ENCODE measurements at places on chromosomes 3 and 15.

- no peak for DNase-seq
Observed at GRCh38 chr3:8325306-8325705, 176.3 kb upstream of the LMCD1 start.

- DNase-seq = no peak
Observed at GRCh38 chr3:130760922-130761321, 14.3 kb upstream of the PIK3R4 start.

GRCh38 chr3:195103623-195104022, 167.3 kb downstream of the XXYLT1 start:
- no peak for DNase-seq

- no peak for DNase-seq
Observed at GRCh38 chr3:133408961-133409360, 9.1 kb downstream of the BFSP2 start.

DNA sequence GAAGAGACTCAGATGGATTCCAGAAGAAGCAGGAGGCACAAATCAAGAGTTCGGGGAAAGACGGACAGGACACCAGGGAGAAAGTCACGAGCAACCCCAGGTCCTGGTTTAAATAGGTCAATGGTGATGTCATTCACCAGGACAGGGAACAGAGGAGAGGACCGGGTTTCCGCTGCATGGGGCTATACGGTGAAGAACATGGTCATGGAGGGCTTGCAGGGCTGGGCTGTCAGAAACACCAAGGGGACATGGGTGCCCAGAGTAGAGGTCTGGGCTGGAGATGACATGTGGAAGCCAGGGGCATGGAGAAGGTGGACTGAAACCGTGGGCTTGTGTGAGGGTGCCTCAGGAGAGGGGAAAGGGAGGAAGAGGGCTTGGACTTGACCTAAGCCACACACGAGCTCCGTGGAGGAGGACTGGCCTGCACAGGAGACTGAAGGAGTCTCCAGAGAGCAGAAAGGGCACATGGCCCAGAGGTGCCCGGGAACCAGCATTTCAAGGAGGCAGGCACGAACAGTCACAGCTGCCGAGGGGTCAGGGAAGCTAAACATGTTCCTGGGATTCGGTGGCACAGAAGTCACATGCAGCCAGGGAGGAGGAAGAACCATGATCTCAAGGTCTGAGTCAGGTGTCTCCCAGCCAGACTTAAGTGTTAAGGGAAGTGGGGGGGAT, 54.2 kb upstream of the RPL32 start:
- no peak for DNase-seq

- no peak for DNase-seq
Observed at GRCh38 chr15:73555080-73555479, 78.1 kb downstream of the NPTN start.

DNA sequence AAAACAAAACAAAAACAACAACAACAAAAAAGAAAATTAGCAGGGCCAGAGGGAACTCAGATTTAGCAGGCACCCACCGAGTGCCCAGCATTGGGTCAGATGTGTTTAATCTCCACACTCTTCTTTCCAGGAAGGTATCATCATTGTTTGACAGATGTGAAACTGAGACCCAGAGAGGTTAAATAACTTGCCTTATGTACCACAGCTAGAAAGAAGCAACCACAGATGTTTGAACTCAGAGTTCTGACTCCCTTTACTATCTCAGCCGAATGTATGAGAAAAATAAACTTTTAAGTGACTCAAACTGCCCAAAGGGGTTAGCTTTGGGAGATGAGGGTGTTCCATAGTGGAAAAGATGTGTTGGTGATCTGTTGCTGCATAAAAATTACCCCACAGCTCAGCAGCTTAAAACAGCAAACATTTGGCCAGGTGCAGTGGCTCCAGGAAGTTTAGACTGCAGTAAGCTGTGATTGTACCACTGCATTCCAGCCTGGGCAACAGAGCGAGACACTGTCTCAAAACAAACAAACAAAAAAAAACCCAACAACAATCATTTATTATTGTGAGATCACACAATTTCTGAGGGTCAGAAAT, 4.5 kb upstream of the RPP25 start:
- DNase-seq = no peak

DNA sequence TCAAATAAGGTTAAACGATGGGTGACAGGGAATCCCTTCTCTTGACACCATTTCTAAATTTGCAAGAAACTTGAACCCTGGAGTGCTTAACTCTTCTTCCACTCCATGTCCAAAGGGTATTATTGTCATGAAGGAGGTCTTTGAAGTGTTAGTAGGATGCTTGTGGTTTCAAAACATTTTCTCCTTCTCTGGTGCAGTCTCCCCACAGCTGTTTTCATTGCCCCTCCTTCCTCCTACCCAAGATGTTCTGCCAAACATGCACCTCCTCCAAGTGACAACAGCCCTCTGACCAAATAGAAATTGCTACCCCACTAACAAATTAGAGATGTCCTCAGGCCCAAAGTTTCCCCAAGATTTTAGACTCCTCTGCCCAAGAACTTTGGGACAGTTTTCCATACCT, 151.4 kb downstream of the POLR2M start:
- no peak for DNase-seq

GRCh38 chr3:37321377-37321781, 147.0 kb upstream of the LRRFIP2 start:
- DNase-seq = no peak

GRCh38 chr3:104974316-104974715, 392.4 kb upstream of the ALCAM start:
- DNase-seq = no peak

GRCh38 chr3:25291481-25291905, 136.6 kb upstream of the RARB start:
- DNase-seq = no peak

- no peak for DNase-seq
Observed at GRCh38 chr3:155335724-155336354, 42.4 kb upstream of the STRIT1 start.

GRCh38 chr3:43289841-43290470, 3.6 kb downstream of the SNRK start:
- no peak for DNase-seq

- no peak for DNase-seq
Observed at GRCh38 chr3:136070953-136071949, 105.7 kb downstream of the PPP2R3A start.

- DNase-seq = no peak
Observed at GRCh38 chr3:38264353-38264771, 1.2 kb upstream of the SLC22A13 start.

- DNase-seq = peak; percentile 22
Observed at GRCh38 chr3:14548321-14548729, 8.2 kb upstream of the GRIP2 start.

- DNase-seq = no peak
Observed at GRCh38 chr3:69864766-69865165, 125.5 kb downstream of the MITF start.

DNA sequence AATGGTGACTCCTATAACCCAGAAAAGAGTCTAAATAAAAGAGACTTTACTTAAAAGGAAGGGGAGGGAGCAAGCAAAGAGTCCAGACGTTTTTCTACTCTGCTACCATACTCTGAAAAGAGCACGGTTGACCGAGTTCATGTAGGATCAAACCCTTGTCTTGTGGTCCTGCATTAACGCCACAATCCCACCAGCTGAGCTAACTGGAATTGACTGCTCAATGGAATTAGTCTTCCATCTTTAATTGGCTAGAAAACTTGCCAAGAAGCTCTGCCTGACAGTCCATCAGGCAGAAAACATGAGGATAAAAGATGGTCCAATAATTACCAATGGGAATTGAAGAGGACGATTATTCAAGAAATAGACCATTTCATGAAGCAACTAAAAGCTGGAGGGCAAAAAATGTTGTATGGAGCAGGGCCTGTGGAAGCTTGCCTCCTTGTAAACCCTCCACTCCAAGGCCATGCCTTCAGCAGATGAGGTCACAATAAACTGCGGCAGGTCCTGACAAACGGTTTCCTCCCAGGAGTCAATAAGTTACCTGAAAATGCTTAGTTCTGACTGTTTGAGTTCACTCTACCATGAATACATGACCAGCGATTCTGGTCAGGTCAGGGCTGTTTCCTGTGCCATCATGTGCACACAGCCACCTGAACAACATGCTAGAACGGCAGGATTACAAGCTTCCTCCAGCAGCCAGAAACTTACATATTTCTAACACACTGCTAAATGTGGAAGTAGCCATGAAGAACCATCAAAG, 35.6 kb upstream of the ARHGEF3 start:
- DNase-seq = no peak

- DNase-seq = no peak
Observed at GRCh38 chr15:68994149-68994548, 20.3 kb upstream of the NOX5 start.

DNA sequence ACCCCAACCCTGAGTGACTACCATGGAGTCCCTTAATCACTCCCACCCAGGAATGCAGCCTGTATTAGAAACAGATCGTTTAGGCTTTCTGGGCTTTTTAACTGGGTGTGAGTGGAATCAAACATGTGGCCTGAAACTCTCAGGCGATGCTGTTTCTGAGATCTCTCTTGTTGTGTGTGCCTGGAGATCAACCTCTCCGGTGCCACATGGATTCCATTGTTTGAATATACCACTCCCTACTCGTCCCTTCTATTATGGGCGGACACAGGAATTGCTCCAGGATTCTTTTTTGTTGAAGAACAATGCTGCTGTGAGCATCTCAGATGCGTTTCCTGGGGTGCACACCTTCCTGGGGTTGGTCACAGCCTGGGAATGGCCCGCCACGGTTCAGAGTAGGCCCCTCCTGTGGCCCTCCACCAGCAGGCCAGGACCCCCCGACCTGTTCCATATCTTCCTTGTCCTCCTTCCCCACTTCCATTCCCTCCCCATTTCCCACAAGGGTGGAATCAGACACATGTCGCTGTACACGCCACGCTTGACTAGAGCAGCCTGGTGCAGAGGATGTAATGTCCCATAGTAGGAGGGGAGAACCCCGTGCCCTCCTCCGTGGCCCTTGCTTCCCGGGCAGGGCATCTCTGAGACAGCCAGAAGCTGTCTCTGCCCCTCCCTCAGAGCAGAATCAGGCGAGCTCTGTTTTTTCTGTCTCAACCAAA, 36.4 kb upstream of the PRR23E start:
- DNase-seq = no peak

DNA sequence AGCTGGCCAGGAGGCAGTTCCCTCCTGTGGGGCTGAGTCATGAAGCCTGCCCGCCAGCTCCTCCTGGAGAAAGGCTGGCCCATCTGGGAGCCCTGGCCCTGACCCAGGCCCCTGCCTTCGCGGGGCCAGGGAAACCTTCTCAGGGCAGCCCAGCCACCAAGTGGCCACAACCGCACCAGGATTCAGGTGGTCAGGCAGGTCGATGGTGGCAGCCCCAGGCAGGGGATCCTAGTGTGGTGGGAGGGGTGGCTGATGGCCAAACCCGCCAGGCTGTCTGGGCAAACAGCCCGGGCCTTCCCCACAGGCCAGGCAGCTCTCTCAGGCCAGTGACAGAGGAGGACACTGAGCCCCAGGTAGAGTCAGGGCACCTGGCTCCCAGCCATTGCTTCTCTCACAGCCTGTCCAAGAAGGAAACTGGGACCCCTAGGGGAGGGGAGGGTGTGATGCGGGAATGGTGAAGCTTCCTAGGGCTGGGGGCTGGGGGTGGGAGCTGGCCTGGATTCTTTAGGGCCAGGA, 1.2 kb downstream of the TWF2 start:
- peak; percentile 93 for DNase-seq

DNA sequence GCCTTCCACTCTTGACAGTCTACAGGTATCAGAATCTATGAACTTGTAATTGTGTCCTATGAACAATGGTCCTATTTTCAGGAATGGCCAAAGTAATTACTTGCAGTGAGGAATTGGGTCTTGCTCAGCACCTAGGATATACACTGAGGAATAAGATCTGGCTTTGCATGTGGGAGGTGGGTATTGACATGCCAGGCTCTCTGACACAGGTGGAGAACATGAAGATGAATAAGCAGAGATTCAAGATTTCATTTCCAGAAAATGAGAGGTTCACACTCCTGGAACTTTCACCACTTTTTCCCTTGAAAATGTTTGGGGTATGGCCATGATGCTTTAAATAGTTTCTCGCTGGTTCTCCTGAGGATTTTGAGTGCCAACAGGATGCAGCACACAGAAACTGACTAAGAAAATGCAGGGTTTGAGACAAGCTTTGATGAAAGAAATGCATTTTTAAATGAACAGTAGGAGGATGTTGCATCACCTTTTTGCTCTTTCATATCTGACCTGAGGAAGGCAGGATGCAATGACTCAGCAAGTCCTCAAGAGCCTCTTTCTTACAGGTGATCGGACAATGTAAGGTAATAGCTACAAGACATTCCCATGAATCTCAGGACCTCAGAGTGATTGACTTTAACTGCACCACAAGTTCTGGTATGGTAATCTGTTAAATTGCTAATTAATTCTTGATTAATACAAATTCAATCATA, 3.7 kb downstream of the HRG start:
- no peak for DNase-seq

DNA sequence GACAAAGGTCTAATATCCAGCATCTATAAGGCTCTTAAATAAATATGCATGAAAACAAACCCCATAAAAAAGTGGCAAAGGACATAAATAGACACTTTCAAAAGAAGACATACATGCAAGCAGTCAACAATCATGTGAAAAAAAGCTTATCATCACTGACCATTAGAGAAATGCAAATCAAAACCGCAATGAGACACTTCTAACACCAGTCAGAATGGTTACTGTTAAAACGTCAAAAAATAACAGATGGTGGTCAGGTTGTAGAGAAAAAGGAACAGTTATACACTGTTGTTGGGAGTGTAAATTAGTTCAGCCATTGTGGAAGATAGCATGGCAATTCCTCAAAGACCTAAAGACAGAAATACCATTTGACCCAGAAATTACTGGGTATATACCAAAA, 440.7 kb upstream of the KCNMB2 start:
- no peak for DNase-seq

- no peak for DNase-seq
Observed at GRCh38 chr3:143366672-143367071, 247.1 kb downstream of the CHST2 start.

- DNase-seq = peak; percentile 96
Observed at GRCh38 chr3:44338010-44338827, at the start of gene TCAIM. TCAIM (plus strand) TSS chr3:44338766; CDS start chr3:44354783, 16,017 bp downstream.

DNA sequence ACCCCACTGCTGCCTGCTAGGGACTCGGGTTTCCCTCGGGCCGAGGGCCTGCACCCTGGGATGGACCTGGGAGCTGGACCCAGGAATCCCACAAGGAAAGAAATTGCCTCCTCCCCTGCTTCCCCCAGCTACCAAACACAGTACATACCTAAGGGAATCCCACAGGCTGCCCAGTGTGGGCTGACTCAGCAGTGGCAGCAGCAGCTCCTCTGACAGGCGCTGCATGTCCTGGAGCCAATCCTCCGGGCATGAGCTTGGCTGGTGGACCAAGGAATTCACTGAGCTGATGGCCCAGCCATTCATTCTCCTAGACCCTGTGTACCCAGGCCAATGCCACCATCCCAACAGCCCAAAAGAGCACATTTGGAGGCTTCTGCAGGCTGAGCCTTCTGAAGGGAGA, 9.5 kb upstream of the LTK start:
- DNase-seq = no peak

GRCh38 chr3:16504242-16504641, 9.3 kb downstream of the RFTN1 start:
- DNase-seq = no peak

DNA sequence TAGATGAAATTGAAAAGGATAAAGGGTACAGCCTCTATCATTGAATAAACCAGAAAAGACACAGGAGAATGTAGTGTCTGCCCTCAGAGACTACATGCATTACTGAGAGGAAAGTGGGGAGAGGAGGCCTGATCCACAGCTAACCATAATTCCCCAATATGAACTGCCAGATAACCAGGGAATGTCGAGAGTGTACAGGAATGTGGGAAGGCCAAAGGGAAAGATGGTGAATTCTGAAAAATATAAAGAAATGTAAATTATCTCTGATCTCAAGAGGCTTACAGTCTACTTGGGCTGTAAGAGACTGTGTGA, 22.3 kb downstream of the MYO1E start:
- no peak for DNase-seq

All from cerebellum (tissue), 4 donors.